ENCODE measurements at places on chromosomes 3 and 15. TPM values are rescaled to one million over a fixed set of nuclear protein-coding genes. Genes with fewer than 3 reads are reported as not detected.

GRCh38 chr3:196251918-196252317 is 35.6 kb downstream of the SLC51A start:
- no peak for DNase-seq

The MAP1A gene
- 60.9 TPM for total RNA-seq

The ZBTB11 gene
- total RNA-seq, result 20.9 TPM

The PPP1R14D gene
- not detected for total RNA-seq
